ENCODE measurements at places on chromosomes 5 and 9. TPM values are rescaled to one million over a fixed set of nuclear protein-coding genes. Genes with fewer than 3 reads are reported as not detected.

The FOXD1 gene
- total RNA-seq = 3.3 TPM

The NHP2 gene
- total RNA-seq = 44.6 TPM

The ADAM19 gene
- total RNA-seq = 4.9 TPM

The ABCA1 gene
- 207 TPM for total RNA-seq

The ANKRD34B gene
- not detected for total RNA-seq
